CD8-positive, alpha-beta memory T cell (primary cell): ENCODE measurements at places on chromosomes 13 and 19. TPM values are rescaled to one million over a fixed set of nuclear protein-coding genes. Genes with fewer than 3 reads are reported as not detected.

ZNF221 gene
- 3.3 TPM for polyA plus RNA-seq

- no peaks in the 10 kb centered on the region for H3K4me1 ChIP-seq
- H3K27ac ChIP-seq: no peak overlapping the region
- H3K4me3 ChIP-seq: no peak overlapping the region
- no peaks in the 10 kb centered on the region for H3K36me3 ChIP-seq
- no peak for DNase-seq
Observed at GRCh38 chr13:104641309-104641708, 1575.1 kb upstream of the SLC10A2 start.

GRCh38 chr13:113898391-113898790 lies 34.5 kb upstream of the GAS6 start:
- no peak for DNase-seq
- peaks cover 13% of the 10 kb centered on the region for H3K27me3 ChIP-seq
- H3K27ac ChIP-seq: no peak overlapping the region
- H3K4me3 ChIP-seq: no peak overlapping the region
- H3K4me1 ChIP-seq: no peaks in the 10 kb centered on the region

GRCh38 chr13:62035981-62036380 lies 620.3 kb upstream of the PCDH20 start:
- no peaks in the 10 kb centered on the region for H3K36me3 ChIP-seq
- H3K27ac ChIP-seq: no peak overlapping the region
- no peak overlapping the region for H3K4me3 ChIP-seq
- no peaks in the 10 kb centered on the region for H3K4me1 ChIP-seq
- no peak for DNase-seq
- H3K27me3 ChIP-seq: no peaks in the 10 kb centered on the region

ZNF177 gene
- 0.63 TPM for polyA plus RNA-seq

DNA sequence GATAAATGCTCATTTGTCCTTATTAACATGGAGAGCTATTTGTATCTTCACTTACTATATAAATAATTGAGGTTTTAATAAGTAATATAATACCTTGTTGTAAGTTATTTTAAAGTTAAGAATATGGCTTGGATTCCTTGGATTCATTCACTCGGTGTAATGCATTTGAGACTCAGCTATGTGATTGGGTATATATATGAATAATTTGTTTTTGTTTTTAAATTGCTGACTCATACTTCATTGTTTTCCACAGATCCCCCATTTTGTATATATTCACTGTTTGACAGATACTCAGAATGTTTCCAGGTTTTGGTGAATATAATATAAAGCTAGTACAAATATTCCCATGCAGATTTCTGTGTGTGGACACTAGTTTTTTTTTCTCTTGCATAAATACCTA lies 6.8 kb upstream of the CEACAM18 start:
- H3K27ac ChIP-seq: no peak overlapping the region
- DNase-seq: no peak
- H3K27me3 ChIP-seq: no peaks in the 10 kb centered on the region
- H3K36me3 ChIP-seq: no peaks in the 10 kb centered on the region

KIR2DL3 gene
- 5.2 TPM for polyA plus RNA-seq

DNA sequence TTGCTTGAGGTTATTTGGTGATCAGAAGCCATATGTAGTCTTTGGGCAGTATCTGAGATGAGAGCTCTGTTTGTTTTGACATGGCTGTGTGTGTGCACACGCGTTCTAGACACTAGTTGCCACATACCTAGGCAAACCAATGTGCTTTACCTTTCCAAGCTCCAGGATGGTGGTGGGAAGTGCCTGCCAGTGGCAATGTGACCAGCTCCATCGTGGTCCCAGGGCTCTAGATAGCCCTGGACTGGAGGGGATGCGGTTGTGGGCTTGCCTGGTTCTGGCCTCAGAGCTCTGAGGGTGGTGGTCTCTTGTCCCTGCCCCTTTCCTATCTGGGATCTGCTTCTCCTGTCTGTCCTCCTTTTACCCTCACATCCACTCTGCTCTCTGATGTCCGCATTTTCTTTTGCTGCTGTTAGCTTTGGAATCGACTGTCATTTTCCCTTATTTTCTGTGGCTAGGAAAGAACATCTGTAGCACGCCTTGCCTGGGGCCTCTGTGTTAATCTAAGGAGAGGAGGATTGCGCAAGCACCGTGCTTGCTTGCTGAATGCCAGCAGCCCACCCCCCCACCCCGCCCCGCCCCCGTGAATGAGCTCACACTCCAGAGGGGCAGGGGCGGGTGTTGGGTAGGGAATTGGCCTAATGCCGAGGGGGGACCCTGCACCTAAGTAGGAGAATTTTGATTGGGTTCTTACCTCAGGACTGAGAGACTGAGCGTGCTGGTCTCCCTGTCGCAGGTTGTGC lies 89.5 kb downstream of the ARHGEF7 start:
- H3K27ac ChIP-seq: no peak overlapping the region
- H3K4me3 ChIP-seq: no peak overlapping the region
- no peaks in the 10 kb centered on the region for H3K36me3 ChIP-seq
- no peak for DNase-seq
- H3K4me1 ChIP-seq: peaks cover 40% of the 10 kb centered on the region
- no peaks in the 10 kb centered on the region for H3K27me3 ChIP-seq

DNA sequence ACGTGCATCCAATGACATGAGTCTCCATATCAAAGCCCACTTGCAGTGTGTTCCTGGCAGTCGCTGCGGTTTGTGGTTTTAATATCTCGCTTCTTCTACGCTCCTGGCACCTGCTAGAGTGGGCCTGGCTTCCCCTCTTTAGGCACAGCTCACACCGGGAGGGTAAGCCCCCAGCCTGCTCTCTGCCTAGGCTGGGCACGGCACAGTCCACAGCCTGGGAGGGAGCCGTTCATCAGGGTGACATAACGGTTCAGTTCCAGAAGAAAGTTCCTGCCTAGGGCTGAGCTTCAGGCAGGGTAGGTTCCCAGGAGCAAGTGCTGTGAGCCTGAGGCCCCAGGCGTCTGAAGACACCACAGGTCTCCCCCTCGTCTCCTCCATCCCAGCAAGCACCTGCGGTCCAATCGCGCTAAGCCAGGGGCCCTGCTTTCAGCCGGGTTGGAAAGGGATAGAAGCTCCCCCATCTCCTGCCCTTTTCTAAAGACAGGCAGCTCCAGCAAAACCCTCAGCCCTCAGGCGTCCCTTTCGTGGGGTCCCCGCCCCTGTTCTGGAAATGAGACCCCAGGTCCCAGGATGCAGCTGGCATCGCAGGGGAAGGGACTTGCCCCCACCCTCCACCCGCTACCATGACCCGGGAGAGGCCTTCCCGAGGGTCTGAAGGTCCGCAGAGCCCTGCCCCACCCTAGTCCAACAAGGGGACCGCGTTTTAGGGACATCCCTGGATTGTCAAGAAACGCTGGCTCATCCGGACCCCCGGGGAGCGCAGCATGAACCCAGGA lies 121.6 kb upstream of the ZNF507 start:
- no peak overlapping the region for H3K27ac ChIP-seq
- H3K4me3 ChIP-seq: no peak overlapping the region
- no peaks in the 10 kb centered on the region for H3K36me3 ChIP-seq
- peaks cover 14% of the 10 kb centered on the region for H3K4me1 ChIP-seq

GRCh38 chr19:50952910-50953309 lies at the start of gene KLK5:
Gene KLK5 (minus strand): TSS chr19:50953038. CDS start chr19:50952657, 381 bp downstream.
- DNase-seq: no peak
- no peaks in the 10 kb centered on the region for H3K4me1 ChIP-seq
- H3K27me3 ChIP-seq: no peaks in the 10 kb centered on the region
- no peak within 1 kb of the TSS for H3K4me3 ChIP-seq
- no peaks in the 10 kb centered on the region for H3K36me3 ChIP-seq

PCSK4 gene
- 1.0 TPM for polyA plus RNA-seq

DNA sequence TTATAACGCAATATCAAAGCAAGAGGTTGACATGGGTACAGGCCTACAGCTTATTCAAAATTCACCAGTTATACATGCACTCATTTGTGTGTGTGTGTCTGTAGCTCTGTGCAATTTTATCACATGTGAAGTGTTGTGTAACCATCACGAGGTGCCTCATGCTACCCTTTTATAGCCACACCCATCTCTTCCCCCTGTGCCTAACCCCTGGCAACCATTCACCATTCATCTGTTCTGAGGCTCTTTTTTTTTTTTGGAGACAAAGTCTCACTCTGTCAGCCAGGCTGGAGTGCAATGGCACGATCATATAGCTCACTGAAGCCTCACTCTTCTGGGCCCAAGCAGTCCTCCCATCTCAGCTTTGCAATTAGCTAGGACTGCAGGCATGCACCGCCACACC lies 78.4 kb downstream of the DPF1 start:
- no peaks in the 10 kb centered on the region for H3K36me3 ChIP-seq
- DNase-seq: no peak
- no peak overlapping the region for H3K4me3 ChIP-seq
- H3K4me1 ChIP-seq: no peaks in the 10 kb centered on the region
- H3K27me3 ChIP-seq: no peaks in the 10 kb centered on the region
